Cardiac muscle cell (in vitro differentiated cells and primary cell): ENCODE measurements at places on chromosomes 3 and 15. TPM values are rescaled to one million over a fixed set of nuclear protein-coding genes. Genes with fewer than 3 reads are reported as not detected.

DNA sequence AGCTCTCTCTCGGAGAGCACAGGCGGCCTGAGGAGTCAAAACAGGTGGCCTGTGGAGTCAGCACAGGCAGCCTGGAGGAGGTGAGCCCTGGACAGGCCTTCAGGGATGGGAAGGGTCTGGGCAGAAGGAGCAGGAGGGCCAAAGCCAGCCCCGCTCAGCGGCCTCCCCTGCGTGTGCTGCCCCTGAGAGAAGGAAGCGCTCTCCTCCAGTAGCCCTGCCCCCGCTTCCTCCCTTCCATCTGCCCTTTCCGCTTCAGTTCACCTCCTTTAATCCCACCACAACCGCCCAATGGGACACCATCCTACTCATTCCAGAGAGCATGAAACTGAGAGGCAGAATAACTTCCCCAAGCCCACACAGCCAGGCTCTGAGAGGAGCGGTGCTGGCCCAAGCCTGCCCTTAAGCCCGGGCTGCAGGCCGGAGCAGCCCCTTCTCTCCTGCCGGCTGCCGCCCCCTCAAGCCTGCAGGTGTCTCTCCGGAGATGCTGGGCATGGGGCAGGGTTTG, 3.2 kb upstream of the NR2E3 start:
- H3K27me3 ChIP-seq: no peaks in the 10 kb centered on the region
- no peaks in the 10 kb centered on the region for H3K36me3 ChIP-seq
- no peak overlapping the region for H3K27ac ChIP-seq

Gene CCDC39
- not detected in 2 replicates for total RNA-seq

Gene CLSTN2
- 5.0 and 7.0 TPM in 2 replicates for total RNA-seq

DNA sequence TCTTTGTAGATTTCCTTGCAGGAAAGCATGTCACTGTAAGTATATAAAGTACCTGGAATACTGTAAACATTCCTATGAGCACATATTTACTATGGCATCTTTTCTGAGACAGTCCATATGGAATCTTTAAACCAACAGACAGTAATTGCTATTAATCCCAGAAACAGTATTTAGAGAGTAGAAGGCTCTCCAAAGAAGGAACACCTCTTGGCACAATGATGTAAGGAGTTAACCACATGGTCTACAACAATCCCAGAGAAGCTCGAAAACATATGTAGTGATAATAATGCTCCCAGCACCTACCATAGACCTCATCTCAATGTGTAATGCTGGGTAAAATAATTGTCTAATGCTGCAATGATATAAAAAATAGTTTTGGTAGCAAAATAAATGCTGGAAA, 95.8 kb upstream of the IL12A start:
- no peaks in the 10 kb centered on the region for H3K27me3 ChIP-seq
- H3K4me3 ChIP-seq: no peak overlapping the region
- H3K36me3 ChIP-seq: peaks cover 42% of the 10 kb centered on the region
- no peaks in the 10 kb centered on the region for H3K4me1 ChIP-seq
- DNase-seq: no peak
- H3K27ac ChIP-seq: no peak overlapping the region

DNA sequence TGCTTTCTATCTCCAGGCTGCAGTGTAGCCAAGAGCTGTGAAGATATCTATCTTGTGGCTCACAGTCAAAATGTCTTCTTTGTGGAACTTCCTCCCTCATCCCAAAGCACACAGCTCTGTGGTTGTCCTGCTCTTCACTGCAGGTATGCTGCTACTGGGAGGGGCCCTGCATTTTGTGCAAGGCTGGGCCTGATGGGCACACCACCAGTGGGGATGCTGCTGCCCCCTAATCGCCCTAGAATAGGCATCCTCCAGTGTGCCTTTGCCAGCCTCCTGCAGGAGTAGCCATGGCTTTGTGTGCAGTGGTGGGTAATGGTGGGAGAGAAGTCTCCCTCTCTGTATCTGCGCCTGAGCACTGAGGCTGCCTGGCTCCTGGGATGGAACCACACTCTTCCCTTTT, 297.3 kb downstream of the DOCK3 start:
- no peak overlapping the region for H3K4me3 ChIP-seq
- no peak for DNase-seq
- no peaks in the 10 kb centered on the region for H3K27me3 ChIP-seq
- H3K27ac ChIP-seq: no peak overlapping the region
- no peaks in the 10 kb centered on the region for H3K36me3 ChIP-seq
- peaks cover 5% of the 10 kb centered on the region for H3K4me1 ChIP-seq

DNA sequence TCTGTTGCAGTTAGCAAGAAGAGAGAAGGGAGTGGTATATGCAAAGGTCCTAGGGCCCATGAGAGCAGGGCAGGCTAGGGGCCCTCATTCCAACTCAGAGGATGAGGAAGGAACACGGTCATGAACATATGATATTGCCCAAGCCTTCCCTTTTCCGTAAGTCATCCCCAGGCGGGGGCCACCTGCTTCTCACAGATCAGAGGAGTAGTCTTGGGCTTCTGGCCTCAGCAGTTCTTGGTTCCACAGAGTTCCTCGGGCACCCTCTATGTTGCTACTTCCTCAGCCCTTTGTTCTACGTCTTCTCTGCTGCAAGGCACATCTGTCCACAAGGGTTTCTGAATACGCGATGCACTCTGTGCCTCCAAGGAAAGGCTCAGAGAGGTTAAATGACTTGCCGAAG, 25.3 kb downstream of the EPHB3 start:
- H3K4me3 ChIP-seq: no peak overlapping the region
- H3K27me3 ChIP-seq: no peaks in the 10 kb centered on the region

GRCh38 chr3:133191818-133192217, 153.6 kb downstream of the TMEM108 start:
- no peak overlapping the region for H3K4me3 ChIP-seq
- H3K4me1 ChIP-seq: peaks cover 21% of the 10 kb centered on the region
- DNase-seq: no peak
- H3K27me3 ChIP-seq: no peaks in the 10 kb centered on the region
- H3K27ac ChIP-seq: peak overlapping the region; percentile 15

Gene VIPR1
- 0.35 and 1.6 TPM in 2 replicates for total RNA-seq

- peaks cover 16% of the 10 kb centered on the region for H3K4me1 ChIP-seq
- H3K27ac ChIP-seq: peak overlapping the region; percentile 98
- H3K4me3 ChIP-seq: peak overlapping the region; percentile 96
Observed at GRCh38 chr15:30990036-30990435, 1.4 kb downstream of the MTMR10 start.

Gene GABRB3
- total RNA-seq: 1.5 and 3.0 TPM in 2 replicates

Gene STAG1
- total RNA-seq: 18.3 and 21.0 TPM in 2 replicates

DNA sequence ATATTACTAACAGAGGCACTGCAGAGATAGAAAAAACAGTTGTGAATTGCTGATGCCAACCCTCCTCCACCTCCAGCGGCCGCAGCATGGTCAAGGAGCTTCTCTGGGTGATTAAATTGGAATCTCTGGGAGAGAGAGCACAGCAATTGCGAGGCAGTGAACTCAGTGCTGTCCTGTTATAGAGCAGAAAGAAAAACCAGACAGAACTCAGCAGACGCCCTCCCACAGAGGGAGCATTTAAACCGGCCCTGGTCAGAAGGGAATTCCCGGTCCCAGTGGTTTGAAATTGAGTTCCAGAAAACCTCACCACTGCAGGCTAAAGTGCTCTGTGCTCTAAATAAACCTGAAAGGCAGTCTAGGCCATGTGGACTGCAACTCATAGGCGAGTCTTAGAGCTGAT, 175.4 kb downstream of the SQOR start:
- no peaks in the 10 kb centered on the region for H3K36me3 ChIP-seq
- no peak overlapping the region for H3K27ac ChIP-seq
- no peaks in the 10 kb centered on the region for H3K4me1 ChIP-seq
- H3K4me3 ChIP-seq: no peak overlapping the region

DNA sequence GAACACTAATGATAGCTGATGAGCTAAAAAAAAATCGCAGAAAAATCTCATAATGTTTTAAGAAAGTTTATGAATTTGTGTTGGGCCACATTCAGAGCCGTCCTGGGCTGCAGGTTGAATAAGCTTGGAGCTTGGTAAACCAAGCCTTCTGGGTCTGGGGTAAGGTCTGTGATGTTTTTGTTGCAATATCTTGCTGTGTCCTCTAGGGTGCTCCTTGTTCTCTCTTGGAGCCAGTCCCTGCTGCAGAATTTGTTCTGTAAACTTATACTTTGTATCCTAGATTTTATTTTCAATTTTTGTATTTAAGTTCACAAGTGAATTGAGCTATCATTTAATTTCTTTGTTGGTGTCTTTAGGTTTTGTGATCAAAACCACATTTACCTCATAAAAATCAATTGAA, 143.7 kb downstream of the NR1D2 start:
- H3K27ac ChIP-seq: no peak overlapping the region
- H3K36me3 ChIP-seq: no peaks in the 10 kb centered on the region
- no peak overlapping the region for H3K4me3 ChIP-seq
- no peaks in the 10 kb centered on the region for H3K27me3 ChIP-seq
- H3K4me1 ChIP-seq: no peaks in the 10 kb centered on the region

- no peak for DNase-seq
- no peaks in the 10 kb centered on the region for H3K4me1 ChIP-seq
- no peaks in the 10 kb centered on the region for H3K27me3 ChIP-seq
- no peaks in the 10 kb centered on the region for H3K36me3 ChIP-seq
- no peak overlapping the region for H3K27ac ChIP-seq
Observed at GRCh38 chr3:713006-713621, 379.7 kb upstream of the CNTN6 start.
